ENCODE measurements at places on chromosomes 4 and X.
A peak's percentile ranks its signal among the peaks of the same experiment; 100 is the strongest.

GRCh38 chr4:57971261-57971660 is 861.1 kb upstream of the IGFBP7 start:
- no peak for DNase-seq

GRCh38 chrX:137574102-137574783 is 8.3 kb downstream of the ZIC3 start:
- no peak for DNase-seq

- DNase-seq = peak; percentile 61
Observed at GRCh38 chr4:7043284-7044136, at the start of gene TADA2B. TSS of gene TADA2B (plus strand) at chr4:7043372. CDS start at chr4:7043580, 208 bp downstream.

- DNase-seq = no peak
Observed at GRCh38 chr4:10315638-10316037, 141.6 kb downstream of the ZNF518B start.

- no peak for DNase-seq
Observed at GRCh38 chr4:159015841-159016240, 87.0 kb upstream of the RAPGEF2 start.

GRCh38 chrX:74534569-74535038 is 79.8 kb downstream of the RLIM start:
- DNase-seq = no peak

- DNase-seq = peak; percentile 45
Observed at GRCh38 chrX:151396042-151396824, 773 bp upstream of the VMA21 start.

DNA sequence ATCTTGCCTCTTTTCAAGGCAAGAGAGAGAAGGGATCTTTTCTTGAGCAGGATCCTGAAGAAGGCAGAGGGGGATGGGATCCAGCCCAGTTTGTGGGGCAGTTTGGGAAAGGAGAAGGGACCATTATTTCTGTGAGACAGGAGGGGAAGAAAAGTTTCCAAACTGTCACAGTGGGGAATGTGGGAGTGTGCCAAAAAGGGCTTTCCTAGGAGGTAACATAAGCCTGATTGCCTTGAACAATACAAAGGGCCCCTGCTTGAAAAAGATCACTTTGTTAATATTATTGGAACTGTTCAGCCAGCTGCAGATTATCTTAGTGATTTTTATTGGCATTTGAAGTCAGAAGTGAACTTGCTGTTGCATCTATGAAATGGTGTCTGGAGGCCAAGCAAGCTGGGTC is 55.2 kb downstream of the MTM1 start:
- DNase-seq = no peak

- no peak for DNase-seq
Observed at GRCh38 chr4:44771789-44772188, 45.4 kb upstream of the GNPDA2 start.

DNA sequence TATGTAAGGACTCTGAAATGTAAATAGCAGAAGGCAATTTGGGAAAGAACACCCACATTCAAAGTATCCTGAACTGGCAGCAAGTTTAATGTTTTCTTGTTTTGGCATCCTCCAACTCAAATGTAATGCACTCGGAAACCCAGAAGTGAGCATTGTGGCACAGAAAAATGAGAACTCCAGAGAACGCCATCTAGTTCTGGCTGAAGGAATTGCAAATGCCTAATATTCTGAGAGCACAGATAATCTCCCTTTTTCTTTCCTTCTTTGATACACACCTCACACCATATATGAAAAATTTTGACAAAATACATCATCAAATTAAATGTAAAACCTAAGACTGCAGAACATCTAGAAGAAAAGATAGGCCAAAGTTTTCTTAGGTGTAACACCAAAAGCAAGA is 52.1 kb downstream of the PWWP3B start:
- DNase-seq = no peak

- DNase-seq = no peak
Observed at GRCh38 chr4:67332627-67333026, 212.7 kb downstream of the CENPC start.

GRCh38 chrX:17587366-17587765 is 149.9 kb upstream of the SCML1 start:
- DNase-seq = no peak

DNA sequence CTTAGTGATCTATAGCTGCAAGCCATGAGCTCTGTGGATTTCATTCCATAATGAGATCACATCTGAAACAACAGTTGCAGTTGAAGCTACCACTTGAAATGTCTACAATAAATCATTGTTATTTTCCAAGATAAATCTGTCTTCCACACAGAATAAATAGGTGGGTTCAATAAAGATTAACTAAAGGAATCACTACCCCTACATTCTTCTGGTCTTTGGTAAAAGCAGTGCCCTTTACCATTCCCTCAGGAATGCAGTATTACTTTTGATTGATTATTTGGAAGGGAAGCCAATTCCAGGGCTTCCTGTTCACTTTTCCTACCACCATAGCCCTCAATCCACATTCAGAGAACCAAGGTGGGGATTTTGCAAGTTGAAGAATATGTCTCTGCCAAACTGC is 38.9 kb upstream of the MAP9 start:
- no peak for DNase-seq

DNA sequence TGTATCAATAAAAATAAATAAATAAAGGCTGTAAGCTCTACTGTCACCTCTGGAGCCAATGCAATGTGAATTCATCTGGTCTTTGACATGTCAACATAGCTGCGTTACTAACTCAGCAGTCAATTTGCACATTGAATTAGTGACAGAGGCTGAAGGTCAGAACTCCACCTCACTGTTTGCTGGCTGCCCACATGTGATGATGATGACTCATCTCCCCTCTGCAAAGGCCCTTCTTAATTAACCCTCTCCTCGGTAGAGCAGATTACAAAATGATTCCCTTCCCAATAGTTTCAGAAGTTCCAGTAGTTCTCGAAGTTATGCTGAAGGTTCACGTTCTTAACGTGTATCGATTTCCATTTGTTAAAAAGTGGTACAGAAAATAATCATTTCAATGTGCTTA is 1626.0 kb upstream of the TENM3 start:
- DNase-seq = no peak

GRCh38 chr4:124152132-124152531 is 560.4 kb downstream of the ANKRD50 start:
- no peak for DNase-seq

GRCh38 chr4:26081795-26082498 is 167.9 kb downstream of the SMIM20 start:
- no peak for DNase-seq

- DNase-seq = no peak
Observed at GRCh38 chr4:39042366-39042765, 10.2 kb upstream of the TMEM156 start.

DNA sequence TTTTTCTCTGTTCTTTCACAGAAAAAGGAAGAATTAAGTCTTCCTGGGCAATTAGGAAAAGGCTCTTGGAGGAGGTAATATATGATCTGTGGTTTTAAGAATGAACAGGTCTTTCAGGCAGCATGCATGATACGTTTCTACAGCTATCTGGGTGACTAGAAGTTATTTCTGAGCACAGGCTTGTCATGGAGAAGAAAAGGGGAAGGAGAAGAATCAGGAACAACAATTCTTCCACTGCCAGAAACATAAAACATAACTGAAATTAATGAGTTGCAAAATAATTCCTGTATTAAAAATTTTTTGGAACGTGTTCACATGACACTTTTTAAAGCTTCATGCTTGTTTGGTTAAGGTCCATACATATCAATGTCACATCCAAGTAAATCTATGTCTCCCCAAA is 17.7 kb upstream of the STIM2 start:
- no peak for DNase-seq

- no peak for DNase-seq
Observed at GRCh38 chr4:142081025-142081424, 444.6 kb downstream of the IL15 start.

GRCh38 chr4:169940460-169940859 is 85.7 kb downstream of the MFAP3L start:
- no peak for DNase-seq

DNA sequence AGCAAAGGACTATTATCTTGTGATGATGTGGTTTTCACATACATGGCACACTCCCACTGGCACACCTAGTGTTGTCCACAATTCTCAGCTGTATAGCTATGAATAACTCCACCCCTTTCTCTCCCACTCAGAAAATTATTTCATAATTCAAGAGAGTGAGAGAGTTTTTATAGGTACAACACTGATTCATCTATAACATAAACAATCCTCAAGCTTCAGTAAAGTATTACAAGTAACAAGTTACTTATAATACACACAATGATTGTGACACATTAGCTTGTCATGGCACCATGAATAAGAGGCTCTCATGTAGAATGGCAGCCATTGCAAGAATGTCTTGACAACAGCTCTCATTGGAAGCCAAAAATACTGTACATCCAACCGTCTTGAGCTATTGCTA is 43.9 kb downstream of the RAB40A start:
- no peak for DNase-seq

DNA sequence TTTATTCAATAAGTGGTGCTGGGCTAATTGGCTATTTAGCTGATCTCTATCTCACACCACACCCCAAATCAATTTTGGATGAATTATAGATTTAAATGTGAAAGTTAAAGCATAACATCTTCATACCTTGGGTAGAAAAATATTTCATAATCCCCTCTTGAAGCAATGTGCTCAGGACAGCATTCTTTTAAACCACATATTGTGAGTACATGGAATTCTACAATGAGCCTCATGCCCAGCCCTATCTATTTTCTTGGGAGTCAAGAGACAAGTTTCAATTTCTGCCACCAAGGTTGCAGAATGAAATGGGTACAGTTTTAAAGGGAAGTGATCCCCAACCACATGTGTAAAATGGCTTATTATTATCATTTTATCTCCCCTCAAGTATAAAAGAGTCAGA is 30.6 kb upstream of the GPRIN3 start:
- DNase-seq = no peak

GRCh38 chr4:34432706-34433105 is 1811.6 kb downstream of the ARAP2 start:
- DNase-seq = no peak

GRCh38 chr4:18419780-18420179 is 398.2 kb upstream of the LCORL start:
- DNase-seq = no peak

DNA sequence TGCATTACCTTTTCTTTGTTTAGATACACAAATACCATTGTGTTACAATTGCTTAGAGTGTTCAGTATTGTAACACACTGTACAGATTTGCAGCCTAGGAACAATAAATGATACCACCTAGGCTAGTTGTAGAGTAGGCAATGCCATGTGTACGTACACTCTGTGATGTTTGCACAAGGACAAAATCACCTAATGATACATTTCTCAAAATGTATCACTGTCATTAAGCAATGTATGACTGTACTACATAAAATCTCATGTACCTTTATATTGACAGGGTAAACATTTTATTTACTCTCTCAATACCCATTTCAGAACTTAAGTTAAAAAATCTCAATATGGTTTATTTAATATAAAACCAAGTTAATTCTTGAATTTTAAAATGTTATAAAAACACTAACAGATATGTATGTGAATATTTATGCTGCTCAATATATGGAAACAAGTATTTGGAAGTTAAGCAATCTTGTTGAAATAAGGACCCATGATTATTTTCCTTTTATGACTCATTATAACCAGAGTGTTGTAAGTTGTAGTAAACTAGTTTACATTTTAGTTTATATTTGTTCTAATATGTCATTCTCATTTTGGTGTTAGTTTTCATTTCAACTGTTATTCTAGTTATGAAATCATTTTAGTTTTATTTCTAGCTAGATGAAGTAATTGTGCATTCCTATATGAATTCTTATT is 409.2 kb downstream of the TLL1 start:
- DNase-seq = no peak

DNA sequence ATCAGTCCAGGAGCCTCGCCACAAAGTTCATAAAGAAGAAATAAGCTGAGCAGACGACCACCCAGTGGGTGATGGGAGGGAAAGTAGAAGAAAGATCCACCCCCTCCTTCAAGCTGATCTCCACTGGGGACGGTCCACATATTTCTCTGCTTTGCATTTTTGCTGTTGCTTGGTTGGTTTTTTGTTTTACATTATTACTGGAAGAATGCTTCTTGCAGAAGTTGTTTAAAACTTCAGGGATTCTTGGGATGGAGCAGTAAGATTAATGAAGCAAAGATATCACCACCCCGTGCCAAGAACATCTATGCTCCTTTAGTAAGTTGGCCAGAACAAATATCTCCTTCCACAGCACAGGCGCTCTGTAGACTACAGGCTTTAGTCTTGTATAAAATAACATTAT is 30.1 kb downstream of the LGI2 start:
- DNase-seq = no peak

- no peak for DNase-seq
Observed at GRCh38 chr4:125594056-125594602, 279.4 kb downstream of the FAT4 start.

- DNase-seq = no peak
Observed at GRCh38 chr4:2411786-2412510, 6.5 kb downstream of the ZFYVE28 start.

DNA sequence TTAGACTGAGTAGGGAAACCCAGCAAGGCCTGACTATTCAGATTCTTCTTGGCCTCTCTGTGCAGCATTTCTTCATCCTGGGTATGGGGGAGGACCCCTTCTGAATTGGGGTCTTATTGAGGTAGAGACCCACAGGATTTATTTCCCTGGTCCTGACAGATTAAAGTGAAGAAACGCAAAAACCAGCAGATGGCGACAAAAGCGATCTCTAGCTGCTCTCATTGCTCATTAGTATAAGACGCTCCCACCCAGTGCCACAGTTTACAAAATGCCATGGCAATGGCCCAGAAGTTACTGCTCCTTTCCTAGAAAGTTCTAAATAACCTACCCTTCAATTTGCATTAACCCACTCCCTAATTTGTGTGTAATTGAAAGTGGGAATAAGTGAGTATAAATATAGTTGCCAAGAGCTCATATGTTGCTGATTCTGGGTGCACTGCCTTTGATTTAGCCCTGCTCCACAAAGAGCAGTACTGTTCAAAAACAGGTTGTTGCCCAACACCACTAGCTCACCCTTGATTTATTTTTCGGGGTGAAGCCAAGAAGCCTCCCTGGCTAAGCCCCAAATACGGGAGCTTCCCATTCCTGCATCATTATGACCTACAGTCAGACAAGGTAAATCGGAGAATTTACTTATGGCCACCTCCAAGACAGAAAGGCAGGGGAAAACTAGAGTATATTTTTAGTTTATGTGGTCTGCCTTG is 3.7 kb upstream of the BEX4 start:
- peak; percentile 37 for DNase-seq

DNA sequence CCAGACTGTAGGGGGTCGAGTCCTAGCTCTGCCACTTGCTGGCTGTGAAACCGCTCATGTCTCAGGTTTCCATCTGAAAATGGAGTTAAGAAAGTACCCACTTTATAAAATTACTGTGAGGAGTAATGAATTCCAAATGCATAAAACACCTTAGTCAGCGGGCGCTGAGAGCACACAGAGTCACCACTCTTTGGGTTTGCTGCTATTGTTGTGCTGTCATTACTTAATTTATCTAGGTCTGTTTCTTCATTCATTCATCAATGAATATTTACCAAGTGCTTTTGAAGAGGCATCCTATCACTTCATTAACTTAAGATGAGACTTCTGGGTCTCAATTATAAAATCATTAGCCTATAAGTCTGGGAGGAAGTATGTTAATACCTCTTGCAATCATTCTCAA is 317.3 kb downstream of the FBXW7 start:
- no peak for DNase-seq
